ENCODE measurements at places on chromosomes 2 and 18.
A peak's percentile ranks its signal among the peaks of the same experiment; 100 is the strongest.

- DNase-seq: no peak
These were observed 145.2 kb downstream of the DTNB start for GRCh38 chr2:25528173-25528572.

DNA sequence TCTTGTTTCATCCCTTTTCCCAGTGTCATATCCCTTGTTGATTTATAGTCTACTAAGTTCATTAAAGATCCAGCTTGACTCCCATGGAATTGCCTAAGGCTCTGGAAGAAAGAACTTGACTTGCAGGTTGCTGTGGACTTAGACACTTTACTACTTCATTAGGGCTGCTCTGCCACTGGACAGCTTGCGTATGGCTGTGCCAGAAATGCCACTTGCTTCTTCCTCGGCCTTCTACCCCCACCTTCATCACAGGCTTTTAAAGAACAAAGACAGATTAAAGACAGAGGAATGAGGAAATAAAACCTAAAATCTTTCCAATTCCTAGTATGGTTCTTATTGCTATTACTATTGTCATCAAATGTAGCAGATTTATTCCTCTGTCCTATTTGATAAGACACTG lies 591.7 kb downstream of the BCL11A start:
- DNase-seq: no peak

- DNase-seq: peak; percentile 26
These were observed 13.6 kb upstream of the RTN4 start for GRCh38 chr2:55063713-55064323.

GRCh38 chr2:45394842-45395241 lies 216.2 kb downstream of the SRBD1 start:
- no peak for DNase-seq

DNA sequence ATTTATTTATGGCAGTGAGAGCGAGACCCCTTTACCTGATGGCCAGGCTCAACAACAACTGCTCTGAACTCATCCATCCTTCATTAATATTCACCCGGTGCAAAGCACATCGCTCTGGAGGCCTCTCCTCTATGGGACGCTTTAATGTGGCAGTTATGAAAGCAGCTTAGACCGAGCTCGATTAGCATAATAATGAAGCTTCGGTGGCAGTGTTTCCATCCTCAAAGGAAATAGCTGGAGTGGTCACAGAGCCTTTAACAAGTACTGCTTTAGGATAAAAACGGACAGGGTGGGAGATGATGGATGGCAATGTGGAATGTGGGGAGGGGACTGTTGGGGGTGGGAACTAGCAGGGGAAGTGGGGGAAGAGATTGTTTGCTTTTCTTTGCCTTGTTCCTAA lies 243.9 kb downstream of the SLC4A3 start:
- no peak for DNase-seq

GRCh38 chr2:199455210-199455544 lies 2.6 kb downstream of the SATB2 start:
- no peak for DNase-seq

DNA sequence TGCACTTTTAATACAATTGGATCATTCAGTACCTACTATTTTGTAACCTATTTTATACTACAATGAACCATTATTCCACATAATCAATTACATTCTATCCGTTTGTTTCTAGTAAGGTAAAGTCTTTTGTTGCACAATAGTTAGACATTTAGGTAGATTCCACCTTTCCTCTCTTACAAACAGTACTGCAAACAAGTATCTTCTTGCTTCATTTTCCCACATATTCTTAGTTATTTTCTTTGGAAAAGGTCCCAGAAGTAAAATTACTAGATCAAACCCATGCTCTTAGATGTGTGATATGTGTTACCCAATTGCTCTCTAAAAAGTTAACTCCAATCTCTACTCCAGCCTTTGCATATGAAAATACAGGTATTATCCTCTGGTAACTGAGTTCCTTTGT lies 49.6 kb downstream of the SPIRE1 start:
- no peak for DNase-seq

DNA sequence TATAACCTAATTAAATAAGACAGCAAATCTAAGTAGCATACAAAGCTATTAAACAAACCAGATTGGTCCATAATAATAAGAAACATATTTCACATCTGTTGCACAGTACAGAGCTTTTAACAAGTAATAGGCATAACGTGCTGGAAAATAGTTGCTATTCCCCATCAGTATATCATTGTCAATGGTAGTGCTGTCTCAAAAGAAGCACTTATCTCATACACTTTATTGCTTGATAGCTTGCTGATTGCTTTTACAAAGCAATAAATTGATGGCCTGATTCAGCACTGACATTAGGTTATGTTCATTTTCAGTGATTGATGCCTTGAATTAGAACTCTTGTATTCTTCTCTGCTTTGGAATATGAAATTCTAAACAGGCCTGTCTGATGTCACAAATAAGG lies 641.7 kb downstream of the CBLN2 start:
- no peak for DNase-seq

DNA sequence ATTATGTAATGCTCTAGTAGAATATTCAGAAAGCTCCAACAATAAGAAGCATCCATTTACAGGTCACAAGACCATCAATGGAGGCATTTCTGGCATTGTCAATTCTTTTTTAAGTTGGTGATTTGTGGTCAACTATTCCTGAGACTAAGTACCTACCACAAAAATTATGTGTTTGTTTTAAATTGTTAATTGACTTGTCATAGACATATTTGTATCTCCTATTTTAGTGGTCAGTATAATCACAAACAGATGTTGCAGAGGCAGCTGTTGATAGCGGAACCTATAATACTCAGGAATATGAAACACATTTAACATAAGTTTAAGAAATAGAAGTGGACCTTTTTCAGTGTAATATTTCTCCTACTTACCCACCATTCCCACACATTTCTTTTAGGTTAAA lies 430.1 kb downstream of the CCDC85A start:
- no peak for DNase-seq

DNA sequence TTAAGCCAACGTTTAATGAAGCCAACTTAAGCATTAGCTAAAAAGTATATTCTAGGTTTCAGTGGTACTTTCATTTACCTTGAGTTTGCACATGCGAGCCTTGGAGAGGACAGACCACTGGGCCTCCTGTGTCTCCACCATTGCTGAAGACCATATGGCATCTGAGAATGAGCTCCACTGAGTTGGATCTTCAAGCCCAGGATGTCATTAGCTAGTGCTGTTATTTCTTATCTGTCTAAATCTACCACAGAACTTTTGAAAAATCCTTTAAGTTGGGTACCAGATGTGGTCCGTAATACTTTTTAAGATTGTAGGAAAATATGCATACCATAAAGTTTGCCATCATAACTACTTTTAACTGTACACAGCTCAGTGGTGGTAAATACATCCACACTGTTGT lies 161.8 kb downstream of the NCK2 start:
- no peak for DNase-seq

GRCh38 chr2:200253639-200254038 lies 52.9 kb upstream of the SPATS2L start:
- no peak for DNase-seq

GRCh38 chr2:223580951-223581350 lies 21.2 kb downstream of the SCG2 start:
- DNase-seq: peak; percentile 9

DNA sequence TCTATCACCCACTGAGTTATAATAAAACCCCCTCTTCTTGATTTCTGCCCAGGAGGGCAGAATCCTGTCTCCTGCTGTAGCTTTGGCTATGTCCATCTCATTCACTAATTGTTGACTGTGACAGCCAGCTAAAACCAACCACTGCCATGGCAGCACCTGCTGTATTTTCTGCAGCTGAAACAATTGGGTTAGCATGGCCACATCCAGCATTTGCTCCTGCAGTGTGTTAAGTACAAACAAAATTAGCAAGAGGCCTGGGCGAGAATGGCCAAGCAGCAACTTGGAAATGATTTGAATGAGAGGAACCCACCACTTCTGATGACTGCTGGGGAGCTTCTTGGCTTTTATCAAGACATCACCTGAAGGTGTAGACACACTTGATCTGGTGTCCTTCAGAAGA lies 89.4 kb upstream of the LRRTM1 start:
- no peak for DNase-seq

- no peak for DNase-seq
These were observed 16.2 kb downstream of the DOCK10 start for GRCh38 chr2:225025917-225026571.

DNA sequence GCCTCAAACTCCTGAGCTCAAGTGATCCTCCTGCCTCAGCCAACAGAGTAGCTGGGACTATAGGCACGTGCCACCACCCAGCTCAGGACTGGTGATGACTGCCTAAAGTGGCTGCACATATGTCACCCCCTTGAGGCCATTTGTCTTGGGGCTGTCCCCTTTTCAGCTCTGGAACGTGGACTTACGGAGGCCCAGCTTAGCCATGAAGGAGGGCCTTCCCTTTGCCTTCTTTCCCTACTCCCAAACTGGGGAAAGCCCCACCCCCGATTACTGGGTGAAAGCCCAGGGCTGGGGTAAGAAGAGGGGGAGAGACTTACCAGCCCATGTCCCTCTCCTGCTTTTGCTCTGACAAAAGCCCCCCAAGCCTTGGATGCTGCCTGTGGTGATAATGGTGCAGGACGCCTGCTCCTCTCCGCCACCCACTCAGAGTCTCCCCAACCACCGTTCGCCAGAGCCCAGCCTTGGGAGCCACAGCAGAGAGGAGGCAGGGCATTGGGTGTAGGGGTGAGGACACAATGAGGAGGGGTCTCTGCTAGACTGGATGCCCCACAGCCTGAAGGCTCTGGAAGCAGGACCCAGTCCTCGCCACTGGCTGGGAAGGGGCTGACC lies 2.5 kb upstream of the DUSP2 start:
- DNase-seq: peak; percentile 22

DNA sequence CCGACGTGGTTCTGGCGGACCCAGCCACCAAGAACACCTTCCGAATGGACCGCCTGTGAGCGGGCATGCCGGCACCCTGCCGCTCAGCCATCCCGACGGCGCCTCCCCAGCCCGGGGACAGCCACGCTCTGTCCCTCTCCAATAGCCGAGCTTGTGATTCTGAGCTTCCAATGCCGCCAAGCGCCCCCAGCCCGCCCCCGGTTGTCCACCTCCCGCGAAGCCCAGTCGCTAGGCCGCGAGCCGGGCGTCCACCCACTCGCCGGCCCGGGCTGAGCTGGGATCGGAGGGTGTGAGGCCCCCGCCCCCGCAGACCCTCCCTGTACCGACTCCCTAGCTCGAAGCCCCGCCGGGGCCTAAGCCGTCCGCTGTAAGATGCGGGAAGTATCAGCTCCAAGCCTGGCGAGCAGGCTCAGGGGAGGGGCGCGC lies 1195.1 kb upstream of the CHAC2 start:
- DNase-seq: no peak

All from NCI-H82 (cell line).